ENCODE measurements at places on chromosomes 1 and 21.

DNA sequence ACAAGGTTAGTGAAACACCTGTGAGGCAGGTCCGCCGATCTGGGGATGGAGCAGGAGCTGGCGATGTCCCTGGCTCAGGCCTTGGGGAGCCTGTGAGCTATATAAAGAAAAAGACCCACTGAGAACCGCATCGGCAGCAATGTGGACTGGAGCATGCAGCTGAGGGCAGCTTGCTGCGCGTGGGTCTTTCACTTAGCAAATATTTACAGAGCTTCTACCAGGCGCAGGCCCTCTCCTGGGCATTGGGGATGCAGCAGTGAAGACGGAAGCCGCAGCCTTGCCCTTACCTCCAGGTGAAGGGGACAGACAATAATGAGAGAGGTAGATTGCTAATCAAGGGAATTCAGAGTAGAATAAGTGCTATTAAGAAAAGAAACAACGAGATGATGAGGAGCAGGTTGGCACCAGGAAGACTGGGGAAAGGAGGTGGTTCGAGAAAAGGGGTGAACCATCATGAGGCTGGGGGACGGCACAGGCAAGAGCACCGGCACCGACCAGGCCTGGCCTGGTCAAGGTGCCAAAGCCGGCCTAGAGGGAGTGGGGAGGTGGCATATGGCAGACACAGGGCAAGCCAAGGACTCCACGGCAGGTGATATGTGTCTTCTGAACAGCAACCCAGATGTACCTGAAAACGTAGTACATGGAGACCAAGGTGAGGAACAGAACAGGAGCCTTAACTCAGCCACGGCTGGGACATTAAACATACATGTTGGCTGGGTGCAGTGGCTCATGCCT, 60.7 kb upstream of the PAX7 start:
- DNase-seq, result no peak

- no peak for DNase-seq
These were observed 104.8 kb upstream of the CASZ1 start for GRCh38 chr1:10901091-10901890.

DNA sequence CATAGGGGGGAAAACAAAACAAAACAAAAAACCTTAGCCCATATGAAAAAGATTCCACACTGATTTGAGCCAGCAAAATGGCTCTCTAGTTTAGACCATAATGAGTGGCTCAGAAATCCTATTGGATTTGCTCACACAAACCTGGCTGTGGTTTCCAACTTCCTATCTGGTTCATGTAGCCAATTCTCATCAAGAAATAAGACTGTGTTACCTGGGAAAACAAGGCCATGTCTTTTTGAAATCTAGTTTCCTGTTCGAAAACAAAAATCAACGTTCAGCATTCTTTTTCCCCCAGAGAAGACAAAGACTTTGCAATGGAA, 69.2 kb downstream of the TBX15 start:
- no peak for DNase-seq

DNA sequence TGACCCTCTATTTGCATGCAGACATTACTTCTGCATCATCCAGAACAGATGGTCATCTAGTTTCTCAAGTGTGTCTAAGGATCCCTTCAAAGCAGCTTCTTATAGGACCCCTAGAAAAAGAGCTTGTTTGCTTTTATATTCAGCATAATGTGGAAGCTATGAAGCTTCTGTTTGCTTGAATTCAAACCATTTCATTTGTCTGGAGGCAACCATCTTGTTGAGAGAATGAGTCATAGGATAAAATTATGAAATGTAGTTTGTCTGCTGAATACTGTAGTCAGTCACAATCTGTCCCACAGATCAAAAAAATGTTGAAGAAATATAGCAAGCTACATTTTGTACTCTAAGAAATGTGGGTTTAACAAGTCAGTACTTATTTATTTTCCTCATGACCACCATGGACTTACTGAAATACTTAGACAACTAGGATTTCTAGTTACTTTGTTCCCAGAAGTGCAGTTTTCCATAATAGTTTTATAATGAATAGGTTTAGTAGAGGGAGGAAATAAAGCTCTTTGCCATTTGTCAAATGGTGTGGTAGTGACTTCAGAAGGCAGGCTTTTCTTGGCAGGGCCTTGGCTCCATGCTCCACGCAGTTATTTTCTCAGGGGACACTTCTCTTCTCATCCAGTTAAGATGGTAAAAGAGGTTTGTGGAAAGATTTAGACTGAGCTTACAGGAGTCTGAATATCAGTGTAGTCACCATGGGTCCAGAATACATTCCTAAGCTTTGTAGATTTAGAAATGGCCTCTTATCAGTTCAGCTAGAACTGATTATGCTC, 74.8 kb upstream of the DEPDC1 start:
- no peak for DNase-seq

GRCh38 chr21:25381936-25382452, 225.3 kb downstream of the MRPL39 start:
- no peak for DNase-seq

DNA sequence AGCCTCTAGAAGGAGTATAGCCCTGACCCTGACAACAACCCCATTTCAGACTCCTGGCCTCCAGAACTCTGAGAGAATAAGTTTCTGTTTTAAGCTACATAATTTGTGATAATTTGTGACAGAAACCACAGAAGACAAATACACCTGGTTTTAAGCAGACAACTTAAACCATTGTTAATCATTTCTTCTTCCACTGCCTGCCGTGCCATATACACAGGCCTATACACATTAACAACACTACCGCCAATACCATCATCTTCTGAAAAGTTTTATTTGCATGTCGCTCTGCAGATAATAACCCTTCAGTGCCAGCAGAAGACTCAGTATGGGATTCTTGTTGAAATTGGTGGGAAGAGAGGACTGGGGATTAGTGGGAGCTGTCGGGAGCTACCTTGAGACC, 39.9 kb upstream of the KRTAP19-8 start:
- no peak for DNase-seq

GRCh38 chr1:62978741-62979140, 194.8 kb downstream of the ATG4C start:
- DNase-seq, result no peak

DNA sequence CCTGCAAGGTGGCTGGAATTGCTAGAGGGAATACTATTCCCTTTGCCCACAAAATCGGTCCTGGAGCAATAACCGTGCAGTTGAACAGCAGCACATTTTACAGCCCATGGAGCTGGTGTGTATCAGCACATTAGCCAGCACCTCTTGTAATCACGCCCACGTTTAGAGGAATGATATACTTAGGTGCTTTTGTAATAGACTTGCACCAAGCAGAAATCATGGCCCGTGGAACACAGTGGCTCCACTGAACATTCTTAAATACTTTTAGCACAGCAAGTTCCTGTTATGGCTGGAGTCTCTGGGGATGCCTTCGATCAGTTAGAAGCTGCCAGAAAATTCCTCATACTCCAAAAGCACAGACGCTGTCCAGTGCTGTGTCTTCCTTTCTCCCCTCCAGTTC, 218.1 kb upstream of the FAM78B start:
- DNase-seq, result no peak

- no peak for DNase-seq
These were observed 11.4 kb upstream of the MNDA start for GRCh38 chr1:158819461-158820443.

DNA sequence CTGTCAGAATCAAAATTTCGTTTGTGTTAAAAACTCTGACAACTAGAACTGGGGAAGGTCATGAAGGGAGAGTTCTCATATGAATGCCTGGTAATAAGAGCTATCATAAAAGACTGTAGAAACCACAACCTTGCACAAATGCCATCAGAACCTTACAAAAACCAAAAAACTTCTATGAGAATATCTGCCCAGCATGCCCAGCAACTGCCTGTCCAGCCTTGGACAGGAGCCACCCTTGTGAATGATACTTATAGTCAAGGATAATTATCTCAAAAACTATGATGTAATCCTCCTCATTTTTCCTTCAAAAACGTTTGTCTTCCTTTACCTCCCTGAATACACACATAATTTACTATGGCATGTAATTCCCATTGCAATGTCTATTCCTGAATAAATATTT, 53.4 kb upstream of the C1orf185 start:
- DNase-seq, result no peak

GRCh38 chr1:111499026-111499785, 4.2 kb downstream of the ADORA3 start:
- DNase-seq, result no peak

- DNase-seq, result no peak
These were observed 42.3 kb downstream of the NEK7 start for GRCh38 chr1:198199105-198199504.

- no peak for DNase-seq
These were observed 293.9 kb downstream of the GRIK1 start for GRCh38 chr21:29645666-29646553.

DNA sequence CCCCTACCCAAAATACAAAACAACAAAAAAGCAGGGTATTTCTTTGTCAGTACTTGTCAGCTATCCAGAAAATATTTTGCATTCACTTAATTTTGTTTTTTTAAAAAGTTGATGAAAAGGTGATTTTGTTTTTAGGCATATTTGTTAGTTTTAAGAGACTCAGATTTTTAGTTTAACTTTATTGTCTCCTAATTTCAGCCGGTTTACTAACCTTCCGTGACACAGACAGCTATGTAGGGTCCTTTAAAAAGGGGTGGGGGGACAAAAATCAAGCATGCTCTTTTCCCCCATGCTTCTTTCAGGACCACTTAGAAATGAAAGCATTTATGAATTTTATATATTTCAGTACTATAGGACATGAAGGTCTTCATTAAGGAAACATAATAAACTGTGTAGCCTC, 1.6 kb downstream of the PBX1 start:
- DNase-seq, result no peak

GRCh38 chr21:35229290-35229689, 180.2 kb upstream of the RUNX1 start:
- no peak for DNase-seq

DNA sequence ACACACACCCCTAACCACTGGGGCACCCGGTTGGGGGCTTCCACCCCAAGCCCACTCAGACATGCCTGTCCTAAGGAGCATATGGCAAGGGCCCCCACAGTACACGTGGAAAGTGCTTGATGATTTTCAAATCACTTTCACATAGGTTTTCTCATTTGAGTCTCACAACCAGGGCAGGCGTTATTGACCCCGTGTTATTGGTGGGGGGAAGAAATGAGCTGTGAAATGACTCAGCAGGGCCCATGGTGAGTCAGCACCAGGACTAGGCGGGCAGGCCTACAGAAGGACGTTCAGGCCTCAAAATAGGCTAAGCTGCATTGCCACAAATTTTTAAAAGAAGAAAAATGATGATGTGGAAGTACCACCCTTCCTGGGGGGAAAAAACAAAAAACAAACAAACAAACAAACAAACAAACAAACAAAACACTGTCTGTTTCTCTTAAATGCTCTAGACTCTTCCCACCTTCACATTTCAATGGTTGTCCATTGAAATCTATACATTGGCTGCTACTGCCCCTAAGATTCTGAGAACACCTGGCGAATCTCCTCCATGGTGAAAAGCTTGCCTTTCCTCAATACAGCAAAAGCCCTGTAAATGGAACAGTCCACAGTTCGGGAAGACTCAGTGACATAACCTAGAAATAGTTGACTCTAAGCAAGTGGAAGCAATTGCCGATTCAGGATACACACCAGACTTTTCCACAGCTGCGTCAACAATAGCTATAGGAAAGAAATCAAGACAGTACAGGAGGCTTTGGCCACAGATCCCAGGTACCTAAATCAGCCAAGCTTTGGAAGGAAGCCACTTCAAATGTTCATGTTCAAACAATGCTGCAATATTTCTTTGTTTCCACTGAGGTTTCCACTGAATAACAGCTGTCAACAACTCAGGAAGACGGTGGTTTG, 234.7 kb downstream of the TOMM20 start:
- DNase-seq, result peak; percentile 53

GRCh38 chr1:27936370-27936769, 1.6 kb downstream of the SMPDL3B start:
- no peak for DNase-seq

DNA sequence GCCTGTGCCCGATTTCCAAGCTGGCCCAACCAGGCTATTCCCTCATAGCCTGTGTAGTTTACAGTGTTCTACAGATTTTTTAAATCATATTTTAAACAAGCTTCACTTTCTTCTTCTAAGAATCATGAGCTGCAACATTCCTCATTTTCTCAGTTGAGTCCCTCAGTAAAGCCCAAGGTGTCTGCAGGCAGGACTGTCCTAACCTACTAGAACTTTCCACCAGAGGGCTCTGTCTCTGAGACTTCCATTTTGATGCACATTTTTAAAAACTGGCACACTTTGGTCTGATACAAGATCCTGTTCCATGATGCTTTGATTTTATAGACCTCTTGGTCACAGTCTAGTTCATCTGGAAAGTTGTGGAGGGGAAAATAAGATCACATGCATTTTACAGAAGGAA, 21.6 kb upstream of the SLAMF6 start:
- DNase-seq, result no peak

DNA sequence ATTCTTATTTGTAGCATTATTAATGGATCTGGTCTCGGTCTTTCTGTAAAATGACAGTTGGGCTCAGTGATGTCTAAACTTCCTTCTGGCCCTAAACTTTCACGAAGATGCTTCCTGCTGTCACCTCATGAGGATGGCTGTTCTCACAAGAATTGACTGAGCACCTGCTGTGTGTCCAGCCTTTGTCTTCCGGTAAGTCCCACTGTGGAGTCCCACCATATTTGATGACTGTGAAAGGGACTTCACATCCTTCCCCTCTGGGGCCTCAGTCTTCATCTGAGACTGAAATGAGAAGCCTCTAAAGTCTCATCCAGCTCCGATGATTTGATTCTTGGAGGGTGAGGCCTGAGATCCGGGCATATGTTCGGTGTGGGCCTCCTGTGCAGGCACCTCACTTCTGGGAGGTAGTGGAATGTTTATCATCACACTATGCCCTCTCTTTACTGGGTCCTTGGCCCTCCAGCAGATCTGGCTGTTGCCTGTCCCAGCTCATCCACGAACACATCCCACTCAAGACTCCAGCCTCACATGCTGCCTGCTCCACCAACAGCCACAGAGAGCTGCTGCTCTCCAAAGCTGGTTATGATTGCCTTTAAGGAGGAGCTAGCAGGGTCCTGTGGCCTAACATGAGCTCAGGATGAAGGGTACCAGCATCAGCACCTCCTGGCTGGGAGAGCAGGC, 95.8 kb downstream of the KCNN3 start:
- no peak for DNase-seq

DNA sequence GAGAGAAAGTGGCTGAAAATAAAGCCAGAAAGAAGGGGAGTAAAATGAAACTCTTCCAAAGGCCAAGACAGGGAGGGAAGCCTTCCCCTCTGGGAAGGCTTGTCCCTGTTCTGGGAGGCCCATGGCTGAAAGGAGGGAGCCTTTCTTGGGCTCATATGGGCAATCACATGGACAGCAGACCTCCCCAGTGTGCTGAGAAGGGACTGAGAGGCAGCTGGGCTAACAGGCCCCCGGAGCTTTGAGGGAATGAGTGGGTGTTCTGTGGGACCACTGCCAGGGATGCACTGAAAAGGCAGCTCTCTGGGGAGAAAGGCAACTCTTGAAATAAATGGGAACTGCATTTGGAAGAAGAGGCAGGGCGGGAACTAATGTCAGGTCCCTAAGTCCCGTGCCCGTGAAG, 39.1 kb downstream of the KANK4 start:
- DNase-seq, result no peak

GRCh38 chr1:56034847-56035481, 544.4 kb downstream of the PLPP3 start:
- no peak for DNase-seq
